ENCODE measurements at places on chromosomes 2 and 18.

- no peak for DNase-seq
Measured at GRCh38 chr18:53798516-53798915, 426.0 kb downstream of the MBD2 start.

- DNase-seq = no peak
Measured at GRCh38 chr18:7878265-7879211, 311.4 kb downstream of the PTPRM start.

GRCh38 chr2:104415284-104415683 is 438.6 kb upstream of the POU3F3 start:
- no peak for DNase-seq

DNA sequence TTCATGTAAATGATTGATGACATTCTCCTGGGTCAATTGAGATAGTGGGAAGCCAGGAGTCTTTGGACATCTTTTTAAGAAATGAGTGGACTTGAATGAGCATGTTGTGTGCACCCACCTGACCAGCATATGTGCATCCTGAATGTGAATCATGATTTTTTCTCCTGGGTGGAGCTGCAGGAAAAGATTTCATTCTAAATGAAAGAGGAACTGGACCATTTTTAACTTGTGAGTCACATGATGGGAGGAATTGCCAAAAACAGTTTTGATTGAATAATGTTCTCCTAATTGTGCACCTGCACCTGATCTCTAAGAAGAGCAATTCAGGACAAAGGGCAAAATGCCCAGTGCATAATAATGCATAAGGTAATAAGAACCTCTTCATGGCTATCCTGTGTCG is 32.3 kb downstream of the COPS8 start:
- DNase-seq = no peak

DNA sequence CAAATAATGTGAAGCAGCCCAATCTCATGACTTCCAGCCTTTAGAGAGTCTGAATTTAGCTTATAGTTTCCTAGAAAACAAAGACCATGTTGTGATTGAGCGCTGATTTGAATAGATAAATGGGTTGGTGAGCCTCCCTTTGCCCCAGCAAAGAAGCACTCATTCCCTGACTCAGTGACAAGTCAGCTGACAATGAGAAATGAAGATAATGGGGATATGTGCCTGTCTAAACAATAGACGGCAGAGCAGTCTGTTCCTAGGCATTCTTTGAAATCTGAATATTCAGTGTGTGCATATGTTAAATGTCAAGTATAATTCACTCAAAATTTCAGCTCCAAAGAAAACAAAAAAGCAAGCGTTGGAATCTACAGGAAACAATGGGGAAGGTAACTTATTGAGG is 34.8 kb upstream of the LINC00305 start:
- DNase-seq = no peak

DNA sequence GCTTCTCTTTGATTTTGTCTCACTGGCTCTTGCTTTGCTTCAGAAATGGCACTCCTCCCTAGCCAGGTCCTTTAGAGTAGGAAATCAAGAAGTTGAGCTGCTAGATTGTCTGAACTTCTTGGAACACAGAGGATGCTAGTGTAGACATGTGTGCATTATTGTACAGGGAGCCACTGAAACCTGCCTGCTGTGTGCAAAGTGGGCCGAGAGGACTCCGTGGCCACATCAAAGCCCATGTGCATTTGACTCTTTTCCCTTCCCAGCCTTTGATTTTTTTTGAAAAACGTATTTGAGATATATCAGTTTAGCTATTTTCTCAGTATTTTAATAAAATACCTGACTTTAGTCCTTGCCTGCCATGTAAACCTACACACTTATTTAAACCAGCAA is 83.1 kb downstream of the TMEM247 start:
- no peak for DNase-seq

DNA sequence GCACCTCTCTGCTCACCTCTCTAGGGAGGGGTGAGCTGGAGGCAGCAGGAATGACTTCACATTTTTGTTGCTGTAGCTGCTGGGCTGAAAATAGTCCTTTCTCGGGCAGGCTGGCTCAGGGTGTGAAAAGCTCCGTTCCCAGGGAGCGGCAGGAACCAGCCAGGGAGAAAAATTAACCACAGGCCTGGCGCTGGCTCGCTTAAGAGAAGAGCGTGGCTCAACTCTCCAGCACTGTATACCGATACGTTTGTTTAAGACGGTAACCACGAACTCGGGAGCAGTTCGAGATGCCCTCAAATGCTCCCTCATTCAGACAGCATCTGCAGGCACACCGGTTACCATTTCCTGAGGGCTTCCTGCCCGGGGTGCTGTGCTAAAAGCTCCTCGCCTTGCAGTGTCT is 129.6 kb downstream of the CELF4 start:
- DNase-seq = no peak

- no peak for DNase-seq
Measured at GRCh38 chr2:133054297-133054696, 384.3 kb upstream of the LYPD1 start.

DNA sequence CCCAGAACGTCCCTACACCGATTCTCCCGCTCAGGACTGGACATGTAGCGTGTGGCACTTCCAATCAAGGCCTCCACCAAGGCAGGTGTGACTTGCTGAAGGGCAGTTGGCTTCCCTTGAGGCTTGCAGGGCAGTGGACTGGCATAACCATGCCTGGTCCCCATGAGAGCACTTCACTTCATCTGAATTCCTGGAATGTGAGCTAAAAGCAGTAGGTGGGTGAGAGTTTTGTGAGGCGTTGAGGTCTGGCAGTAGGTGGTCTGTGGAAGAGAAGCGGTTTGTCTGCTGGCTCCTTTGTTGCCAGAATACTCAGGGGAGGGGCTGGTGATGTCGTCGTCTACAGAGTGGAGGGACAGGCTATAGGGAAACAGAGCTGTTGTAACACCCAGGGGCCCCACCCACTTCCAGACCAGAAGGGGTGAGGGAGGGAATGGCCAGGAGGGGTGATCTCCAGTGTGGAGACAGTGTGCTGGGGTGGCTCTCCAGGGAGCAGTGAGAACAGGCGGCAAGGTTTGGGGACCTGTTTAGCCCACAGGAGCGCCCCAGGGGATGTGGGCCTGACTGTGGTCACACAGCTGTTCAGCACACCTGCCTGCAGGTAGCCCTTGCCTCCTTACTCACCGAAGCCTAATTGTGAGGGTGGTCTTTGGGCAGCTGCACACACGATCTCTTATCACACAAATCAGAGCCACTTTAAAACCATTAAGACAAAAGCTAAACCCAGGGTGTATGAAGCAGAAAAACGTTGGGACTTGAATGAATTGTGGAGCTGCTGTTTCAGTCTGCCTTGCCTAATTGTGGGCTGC is 21.5 kb upstream of the ALKAL2 start:
- no peak for DNase-seq

DNA sequence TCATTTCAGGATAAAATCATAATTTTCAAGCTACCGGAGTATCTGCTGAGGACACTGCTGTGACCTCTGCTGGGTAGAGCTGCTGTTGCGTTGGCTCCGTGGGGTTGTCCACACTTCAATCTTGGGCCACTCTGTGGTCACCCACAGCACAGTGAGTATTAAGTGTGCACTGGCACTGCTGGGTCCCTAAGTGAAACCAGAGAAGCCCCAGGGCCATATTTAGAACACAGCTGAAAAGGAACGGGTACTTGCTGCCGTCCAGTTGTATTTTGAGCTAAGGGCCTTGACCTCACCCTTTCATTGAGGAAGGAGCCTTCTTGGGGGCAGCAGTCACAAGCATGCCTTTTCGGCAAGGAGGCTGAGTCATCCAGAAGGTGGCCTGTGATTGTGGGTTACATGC is 10.1 kb downstream of the SLC9A4 start:
- DNase-seq = no peak

- DNase-seq = no peak
Measured at GRCh38 chr2:224063298-224063648, 24.2 kb upstream of the SERPINE2 start.

DNA sequence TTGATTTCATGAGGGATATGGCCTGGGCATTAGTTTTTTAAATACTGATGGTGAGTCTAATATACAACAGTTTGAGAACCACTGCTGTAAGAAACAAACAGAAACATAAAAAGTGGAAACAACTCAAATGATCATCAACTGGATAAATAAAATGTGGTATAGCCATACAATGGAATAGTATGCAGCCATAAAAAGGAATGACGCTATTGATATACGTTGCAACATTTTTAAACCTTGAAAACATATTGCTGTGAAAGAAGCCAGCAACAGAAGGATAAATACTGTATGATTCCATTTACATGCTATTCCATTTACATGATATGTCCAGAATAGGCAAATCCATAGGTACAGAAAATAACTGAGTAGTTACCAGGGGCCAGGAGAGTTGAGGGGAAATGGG is 6.5 kb downstream of the NFE2L2 start:
- no peak for DNase-seq

- DNase-seq = peak; percentile 9
Measured at GRCh38 chr2:17148407-17149145, 369.7 kb downstream of the RAD51AP2 start.

- DNase-seq = no peak
Measured at GRCh38 chr18:25457126-25457525, 105.2 kb upstream of the ZNF521 start.

DNA sequence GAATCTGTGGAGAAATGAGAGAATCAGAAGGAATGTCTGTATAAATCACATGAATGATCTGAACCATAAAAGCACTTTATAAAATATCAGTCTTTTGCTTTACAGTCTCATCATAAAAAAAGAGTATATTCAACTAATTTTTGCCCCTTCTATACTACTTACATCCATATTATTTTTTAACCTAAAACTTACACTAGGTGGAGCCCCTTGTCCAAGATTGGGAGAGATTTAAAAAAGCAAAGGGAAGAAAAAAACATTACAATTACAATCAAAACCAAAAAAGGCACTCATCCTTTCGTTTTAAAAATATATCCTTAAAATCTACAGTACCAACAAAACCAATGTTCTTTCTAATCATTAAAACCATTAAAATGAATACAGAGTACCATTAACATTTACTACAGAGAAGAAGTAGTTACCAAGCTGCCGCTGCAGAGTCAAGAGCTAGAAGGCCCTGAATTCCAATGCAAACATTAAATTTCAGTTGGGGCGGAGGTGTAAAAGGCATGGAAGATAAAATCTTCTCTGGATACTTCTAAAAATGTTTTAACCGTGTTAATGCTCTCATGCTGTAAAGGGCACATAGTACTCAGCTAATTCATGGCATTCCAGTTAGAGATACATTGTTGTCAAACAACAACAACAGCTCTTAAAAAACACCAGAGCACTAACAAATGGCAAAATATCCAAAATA is 56.7 kb upstream of the EPB41L3 start:
- DNase-seq = peak; percentile 29

GRCh38 chr18:7779211-7779610 is 212.1 kb downstream of the PTPRM start:
- DNase-seq = no peak

DNA sequence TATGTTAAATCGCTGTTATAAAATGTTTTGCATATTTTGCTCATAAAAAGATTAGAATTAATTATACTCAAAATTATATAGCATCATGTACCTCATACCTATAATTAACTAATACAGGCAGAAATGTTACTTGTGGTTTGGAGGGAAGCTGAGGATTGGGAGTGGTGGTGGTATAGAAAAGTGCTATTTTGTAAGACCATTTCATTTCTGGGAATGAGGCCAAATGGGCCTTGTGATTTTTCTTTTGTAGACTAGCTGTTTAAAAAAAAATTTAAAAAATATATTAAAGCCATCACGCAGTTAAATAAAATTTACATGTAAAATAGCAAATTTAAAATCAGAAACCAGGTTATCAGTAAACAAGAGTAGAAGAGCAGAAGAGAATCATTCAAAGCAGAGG is 560.8 kb upstream of the FAM98A start:
- DNase-seq = no peak

DNA sequence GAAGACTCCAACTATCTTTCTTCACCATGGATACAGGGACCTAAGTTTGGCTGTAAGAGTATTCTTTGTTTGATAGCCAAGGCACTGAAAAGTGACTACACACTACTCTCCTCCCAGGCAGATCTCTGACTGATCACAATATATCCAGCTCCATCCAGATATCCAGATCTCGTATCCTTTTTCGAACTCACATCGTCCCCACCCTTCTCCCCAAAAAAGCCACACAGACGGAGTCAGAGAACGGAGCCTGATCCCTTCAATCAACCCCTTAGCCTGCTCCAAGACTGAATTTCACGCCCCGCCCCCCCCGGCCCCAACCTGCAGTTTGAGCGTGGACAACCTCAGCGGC is 533 bp downstream of the DHX57 start:
- no peak for DNase-seq

DNA sequence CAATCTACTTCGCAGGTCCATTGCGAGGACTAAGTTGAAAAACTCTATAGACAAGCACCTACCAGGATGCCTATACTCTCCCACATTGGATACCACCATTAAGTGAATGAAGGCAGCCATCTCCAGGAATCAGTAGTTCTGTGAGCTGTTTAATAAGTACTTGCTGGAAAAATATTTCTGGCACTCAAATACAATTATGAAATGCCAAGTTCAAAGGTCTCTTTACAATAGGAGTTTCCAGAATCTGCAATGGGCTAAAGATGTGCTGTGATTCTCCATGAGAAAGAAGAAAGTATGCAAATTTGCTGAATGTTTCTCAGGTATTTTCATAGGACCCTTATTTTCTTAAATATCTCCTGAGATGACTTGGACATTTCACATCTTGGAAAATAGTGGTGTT is 103.0 kb downstream of the AP1S3 start:
- DNase-seq = no peak

DNA sequence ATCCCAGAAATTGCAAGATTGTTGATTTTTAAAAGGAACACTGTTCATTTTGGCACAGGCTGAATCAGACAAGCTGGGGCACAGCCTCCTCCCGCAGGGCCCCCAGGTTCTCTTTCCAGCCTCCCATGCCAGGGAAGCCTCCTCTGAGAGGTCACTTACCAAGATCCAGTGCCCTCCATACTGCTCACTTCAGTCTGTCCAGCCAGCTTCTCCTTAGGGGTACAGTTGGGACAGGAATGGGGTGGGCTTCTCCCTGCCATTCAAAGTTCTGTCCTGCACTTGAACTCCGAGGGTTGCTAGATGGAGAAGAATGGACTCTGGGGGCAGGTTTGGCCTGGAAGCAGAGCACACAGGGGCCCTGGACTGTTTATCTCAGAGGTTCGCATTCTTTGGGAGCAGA is 7.5 kb upstream of the CYP26B1 start:
- no peak for DNase-seq

GRCh38 chr2:66698576-66699239 is 263.8 kb downstream of the MEIS1 start:
- DNase-seq = no peak

DNA sequence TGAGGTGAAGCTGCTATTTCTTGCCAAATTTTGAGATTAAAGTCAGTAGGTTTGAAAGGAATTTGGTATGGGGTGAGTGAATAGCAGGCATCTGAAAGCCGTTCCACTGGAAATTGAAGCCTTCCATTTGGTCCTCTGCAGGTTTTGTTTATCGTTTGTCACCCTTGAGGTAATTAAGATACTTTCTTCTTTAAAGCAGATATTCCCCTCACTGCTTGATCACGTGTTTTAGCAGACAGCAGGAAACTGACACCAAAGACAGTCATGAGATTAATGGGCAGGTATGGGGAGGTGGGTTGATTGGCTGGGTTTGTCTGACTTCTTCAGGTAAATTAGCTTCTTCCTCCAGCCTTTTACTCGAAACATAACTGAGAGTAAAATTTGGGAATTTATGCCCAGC is 10.7 kb downstream of the LPIN1 start:
- DNase-seq = no peak

GRCh38 chr2:143679617-143680016 is 550.4 kb downstream of the ARHGAP15 start:
- DNase-seq = no peak

GRCh38 chr2:39175026-39175812 is 54.4 kb upstream of the SOS1 start:
- no peak for DNase-seq

Measured in globus pallidus (tissue), 1 donor.